ENCODE measurements at places on chromosomes 7 and 10.

DNA sequence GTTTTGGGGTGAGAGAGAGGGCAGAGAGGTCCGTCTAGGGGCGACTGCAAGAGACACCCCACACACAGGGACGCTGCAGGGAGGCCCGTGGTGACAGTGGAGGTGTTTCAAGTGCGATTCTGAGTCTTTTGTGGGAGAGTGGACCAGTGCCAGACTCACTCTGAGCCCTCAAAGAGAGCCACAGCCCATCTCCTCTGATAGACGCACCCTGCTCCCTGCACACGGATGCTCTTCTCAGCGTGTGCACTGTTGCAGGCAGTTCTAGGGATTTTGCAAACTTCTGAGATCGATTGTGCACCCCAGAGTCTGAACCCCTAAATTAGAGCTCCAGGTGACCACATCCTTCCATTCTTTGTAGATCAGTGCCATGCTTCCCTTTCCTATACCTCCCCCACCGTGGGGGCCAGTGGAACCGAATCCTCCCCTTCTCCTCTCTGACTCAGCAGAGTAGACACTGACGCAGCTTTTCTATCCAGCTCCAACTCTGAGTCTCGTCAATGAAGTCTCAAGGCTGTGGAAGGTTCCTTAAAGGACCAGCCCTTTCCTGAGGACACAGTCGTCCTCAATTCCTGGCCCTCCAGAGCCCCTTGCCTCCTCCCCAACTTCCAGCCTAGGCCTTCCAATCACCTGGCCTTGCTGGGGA is 83.8 kb downstream of the TMEM130 start:
- no peak for DNase-seq

GRCh38 chr7:68573271-68574005 is 1024.8 kb upstream of the AUTS2 start:
- DNase-seq = no peak

GRCh38 chr10:91159254-91159783 is 61.1 kb upstream of the PCGF5 start:
- no peak for DNase-seq

DNA sequence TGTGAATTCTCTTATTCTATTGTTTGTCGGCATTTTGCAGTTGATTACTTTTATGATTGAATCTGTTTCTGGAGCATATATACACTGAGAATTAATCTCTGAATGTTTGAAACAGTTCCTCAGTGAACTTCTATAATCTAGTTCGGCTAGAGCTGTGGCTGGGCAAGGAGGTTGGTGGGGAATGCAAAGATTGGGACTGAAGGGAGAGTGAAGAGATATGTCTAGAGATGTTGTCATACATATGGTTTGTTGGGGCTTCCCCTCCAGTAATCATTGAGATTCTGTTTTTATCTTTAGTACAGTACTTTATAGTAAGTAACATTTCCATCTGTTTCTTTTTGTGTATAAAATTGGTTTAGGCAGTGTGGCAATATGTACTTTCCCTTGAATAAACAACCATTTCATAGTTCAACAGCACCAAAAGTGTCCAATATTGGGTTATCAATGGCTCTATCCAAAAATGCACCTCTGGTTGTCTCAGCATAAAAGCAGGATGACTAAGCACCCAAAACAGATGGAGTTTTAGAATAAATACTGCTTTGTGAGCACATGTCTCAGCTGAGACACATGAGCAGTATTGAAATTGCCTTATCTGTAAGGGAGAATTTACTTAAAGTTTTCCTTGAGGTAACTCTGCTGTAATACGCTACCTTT is 36.7 kb downstream of the WAC start:
- peak; percentile 20 for DNase-seq

DNA sequence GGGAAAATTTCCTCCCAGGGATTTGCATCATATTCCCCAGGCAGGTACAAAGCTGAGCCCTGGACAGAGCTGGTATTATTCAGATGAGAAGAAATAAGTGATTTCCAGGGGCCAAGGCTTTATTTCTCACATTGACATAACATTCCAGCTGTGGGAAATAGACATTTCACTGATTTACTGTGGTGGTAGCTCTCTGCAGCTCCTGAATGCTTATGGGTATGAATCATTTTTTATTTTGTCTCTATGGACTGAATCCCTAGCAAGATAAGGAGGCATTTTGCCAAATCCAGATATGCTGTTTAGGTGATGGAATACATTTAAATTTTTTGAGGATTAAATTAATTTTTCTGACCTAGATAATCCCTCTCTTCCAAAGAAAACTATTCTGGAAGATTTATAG is 97.9 kb downstream of the MTPN start:
- DNase-seq = no peak

- DNase-seq = no peak
Measured at GRCh38 chr7:157519798-157520244, 183.0 kb downstream of the DNAJB6 start.

- DNase-seq = no peak
Measured at GRCh38 chr10:3248526-3249306, 76.1 kb upstream of the PITRM1 start.

Data from hematopoietic multipotent progenitor cell treated with erythropoietin and hydrocortisone succinate and interleukin-3 and kit ligand, for 4 days (in vitro differentiated cells).